Bone marrow (tissue), 2 donors: ENCODE measurements at places on chromosomes 6 and 20.

- no peak for DNase-seq
Observed at GRCh38 chr6:36827261-36828079, 11.8 kb downstream of the CPNE5 start.

GRCh38 chr6:52328303-52328662 lies 33.7 kb upstream of the PAQR8 start:
- no peak for DNase-seq

DNA sequence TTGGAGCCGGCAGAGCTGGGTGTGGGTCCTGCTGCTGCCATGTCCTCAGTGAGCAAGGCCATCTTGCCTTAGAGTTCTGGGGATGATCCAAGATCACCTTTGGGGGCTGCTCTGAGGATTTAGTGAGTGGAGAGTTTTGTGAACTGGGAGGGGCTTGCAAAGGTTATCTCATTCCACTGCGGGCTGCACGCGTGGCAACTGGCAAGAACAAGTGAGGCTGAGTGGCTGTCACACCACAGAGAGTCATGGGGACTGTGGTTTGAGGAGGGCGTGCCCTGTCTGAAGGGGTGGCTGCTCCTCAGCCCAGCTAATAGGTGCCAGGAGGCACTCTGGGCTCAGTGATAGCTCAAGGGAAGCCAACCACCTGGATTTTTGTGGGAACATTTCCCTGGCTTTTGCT lies 37.6 kb downstream of the TTLL9 start:
- no peak for DNase-seq

GRCh38 chr6:121223930-121224329 lies 110.3 kb downstream of the TBC1D32 start:
- DNase-seq = no peak

- no peak for DNase-seq
Observed at GRCh38 chr6:3372184-3372846, 84.5 kb downstream of the SLC22A23 start.

GRCh38 chr20:56554869-56555268 lies 21.8 kb downstream of the FAM209B start:
- no peak for DNase-seq

- no peak for DNase-seq
Observed at GRCh38 chr6:131036601-131037000, 26.4 kb downstream of the EPB41L2 start.
